Activated CD4-positive, alpha-beta T cell treated with anti-CD3 and anti-CD28 coated beads, Interleukin-2, Interleukin-4, amounts not matched to agents 100 ng/mL and 50 ng/mL, durations not matched to agents 16 hours and 8 hours (primary cell): ENCODE measurements at places on chromosomes 13 and 19.

GRCh38 chr19:45824041-45824471 lies 8.9 kb upstream of the RSPH6A start:
- DNase-seq, result no peak

DNA sequence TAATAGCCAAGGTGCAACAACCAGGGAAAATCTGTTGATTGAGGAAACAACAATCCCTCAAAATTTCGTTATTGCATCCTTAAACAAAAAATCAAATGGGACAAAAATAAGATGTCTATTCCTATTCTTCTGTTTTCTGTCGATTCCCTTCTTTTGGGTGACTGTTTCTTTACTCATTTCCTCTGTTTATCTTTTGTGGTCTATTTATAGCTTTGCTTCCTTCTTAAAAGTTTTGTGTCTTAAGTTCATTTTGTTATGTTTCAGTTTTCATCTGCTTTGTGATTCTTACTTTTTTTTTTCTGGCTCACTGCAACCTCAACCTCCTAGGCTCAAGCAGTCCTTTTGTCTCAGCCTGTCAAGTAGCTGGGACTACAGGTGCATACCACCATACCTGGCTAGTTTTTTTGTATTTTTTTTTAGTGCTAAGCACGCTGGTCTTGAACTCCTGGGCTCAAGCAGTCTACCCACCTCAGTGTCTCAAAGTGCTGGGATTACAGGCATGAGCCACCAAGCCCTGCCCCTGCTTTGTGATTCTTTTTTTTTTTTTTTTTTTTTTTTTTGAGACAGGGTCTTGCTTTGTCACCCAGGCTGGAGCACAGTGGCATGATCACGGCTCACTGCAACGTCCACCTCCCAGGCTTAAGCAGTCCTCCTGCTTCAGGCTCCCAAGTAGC lies 10.4 kb downstream of the ZNF146 start:
- no peak for DNase-seq

GRCh38 chr13:105139048-105139379 lies 1396.4 kb downstream of the EFNB2 start:
- peak; percentile 0 for DNase-seq

DNA sequence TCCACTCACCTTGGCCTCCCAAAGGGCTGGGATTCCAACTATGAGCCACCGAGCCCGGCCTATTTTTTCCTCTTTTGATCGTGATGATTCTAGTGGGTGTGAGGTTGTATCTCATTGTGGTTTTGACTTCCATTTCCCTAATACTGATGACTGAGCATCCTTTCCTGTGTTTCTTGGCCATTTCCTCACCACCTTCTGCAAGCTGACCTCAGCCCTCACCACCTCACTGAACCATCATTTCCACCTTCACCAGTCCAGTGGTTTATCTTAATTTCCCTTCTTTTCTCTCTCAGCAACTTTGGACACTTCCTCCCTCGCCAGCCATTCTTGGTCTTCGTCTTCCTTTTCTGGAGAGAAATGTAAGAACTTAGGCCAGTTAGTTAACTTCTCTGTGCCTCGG lies 13.0 kb upstream of the BICRA start:
- DNase-seq, result peak; percentile 14

- no peak for DNase-seq
Measured at GRCh38 chr13:20891034-20891433, 11.5 kb downstream of the XPO4 start.

DNA sequence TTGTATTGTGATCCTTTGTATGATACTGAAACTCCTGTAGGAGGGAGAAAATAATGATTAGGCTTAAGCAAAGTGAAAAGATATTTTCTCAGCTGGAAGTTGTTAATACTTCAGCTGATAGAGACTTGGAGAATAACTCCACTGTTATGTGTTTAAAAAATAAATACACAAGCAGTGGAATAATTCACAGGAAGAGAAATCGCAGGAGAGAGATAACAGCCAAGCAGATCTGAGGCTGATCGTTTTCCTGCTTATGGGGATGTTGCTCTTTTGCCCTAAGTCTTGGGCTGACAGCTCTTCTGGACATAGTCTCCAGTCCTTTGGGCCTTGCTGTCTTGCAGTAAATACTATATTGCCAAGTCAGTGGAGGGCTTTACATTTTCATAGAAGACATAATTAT lies 93.3 kb downstream of the OLFM4 start:
- no peak for DNase-seq

- peak; percentile 41 for DNase-seq
Measured at GRCh38 chr19:9597027-9597426, 12.7 kb upstream of the ZNF121 start.

GRCh38 chr13:37123337-37123736 lies 17.9 kb upstream of the CSNK1A1L start:
- DNase-seq, result no peak

- no peak for DNase-seq
Measured at GRCh38 chr19:18832306-18833140, 764 bp downstream of the UPF1 start.

DNA sequence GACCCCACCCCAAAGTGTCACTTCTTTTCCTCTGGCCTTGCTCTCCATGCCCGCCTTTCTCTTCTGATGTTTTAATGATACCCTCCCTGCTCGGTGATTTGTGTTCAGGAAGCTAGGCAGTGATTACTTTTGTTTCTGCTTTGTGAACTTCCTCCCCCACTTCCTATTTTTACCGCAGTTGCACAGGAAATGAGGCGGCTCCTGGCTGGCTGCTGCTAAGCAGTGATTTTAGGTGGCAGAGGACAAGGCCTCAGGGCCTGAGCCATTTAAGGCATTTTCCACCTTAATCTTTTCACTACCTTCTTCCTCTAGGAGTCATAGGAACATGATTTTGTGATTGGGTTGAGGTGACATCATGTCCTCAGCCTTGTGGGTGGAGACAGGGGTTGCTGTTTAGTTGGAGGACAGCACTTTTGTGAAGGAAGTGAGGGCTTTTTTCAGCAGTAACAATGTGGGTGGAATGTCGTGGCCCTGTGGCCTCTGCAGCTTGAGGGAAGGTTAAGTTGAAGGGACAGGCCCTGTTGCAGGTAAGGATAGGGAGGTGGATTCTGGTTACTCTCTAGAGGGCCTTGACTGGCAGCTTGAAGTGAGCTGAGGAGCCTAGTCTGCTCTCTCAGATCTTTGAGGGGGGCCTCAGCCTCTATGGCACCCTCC lies 15.7 kb downstream of the GARRE1 start:
- peak; percentile 85 for DNase-seq

- DNase-seq, result no peak
Measured at GRCh38 chr19:46481947-46482346, 10.6 kb upstream of the PNMA8A start.

DNA sequence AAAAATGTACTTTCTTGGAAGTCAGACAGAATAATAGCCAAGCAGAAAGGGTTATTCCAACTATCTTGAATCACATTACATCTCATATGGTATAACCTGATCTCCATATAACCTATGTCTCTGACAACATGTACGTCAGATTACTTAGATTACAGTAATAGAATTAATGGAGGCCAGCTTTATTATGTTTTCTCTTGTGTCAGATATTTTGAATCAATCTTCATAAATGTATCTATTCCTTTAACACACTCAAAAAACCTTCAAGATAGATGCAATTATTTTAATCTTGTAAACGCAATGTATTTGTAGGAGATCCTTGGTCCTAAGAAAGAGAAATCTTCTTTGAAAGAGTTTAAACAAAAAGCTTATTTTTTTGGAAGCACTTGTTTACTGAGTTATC lies 188.4 kb upstream of the KLF12 start:
- DNase-seq, result no peak

DNA sequence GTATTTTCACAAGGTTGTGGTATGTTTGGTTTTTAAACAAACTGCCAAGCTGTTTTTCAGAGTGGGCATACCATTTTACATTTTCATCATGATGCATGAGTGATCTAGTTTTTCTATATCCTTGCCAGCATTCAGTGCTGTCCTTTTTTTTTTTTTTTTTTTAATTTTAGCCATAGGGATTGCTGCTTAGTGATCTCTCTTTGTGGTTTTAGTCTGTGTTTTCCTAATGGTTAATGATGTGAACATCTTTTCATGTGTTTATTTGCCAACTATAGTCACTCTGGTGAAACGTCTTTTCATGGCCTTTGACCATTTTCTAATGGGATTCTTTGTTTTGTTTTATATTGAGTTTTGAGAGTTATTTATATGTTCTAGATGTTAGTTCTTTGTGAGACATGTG lies 59.7 kb downstream of the SHISA2 start:
- DNase-seq, result no peak

GRCh38 chr19:11736696-11737095 lies 2.0 kb downstream of the ZNF823 start:
- peak; percentile 2 for DNase-seq

GRCh38 chr19:10013834-10014618 lies 743 bp downstream of the RDH8 start:
- DNase-seq, result no peak

DNA sequence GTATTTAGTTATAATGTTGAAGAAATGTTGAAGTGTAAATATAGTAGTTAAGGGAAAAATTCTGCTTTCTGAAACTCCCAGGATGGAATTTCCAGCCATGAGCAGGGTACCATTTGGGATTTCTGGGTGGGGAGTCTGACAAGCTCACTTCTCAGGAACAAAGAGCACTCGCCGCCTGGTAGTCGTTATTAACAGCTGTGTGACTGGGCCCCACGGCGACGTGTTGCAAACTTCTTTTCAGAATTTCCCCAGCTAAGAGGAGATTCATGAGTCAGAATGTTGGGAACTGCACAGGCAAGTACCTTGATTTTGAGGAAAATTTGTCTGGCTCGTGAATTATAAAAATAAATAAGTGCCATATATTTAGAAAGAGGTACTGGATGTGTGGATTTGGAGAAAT lies 103.7 kb downstream of the LACC1 start:
- DNase-seq, result no peak

GRCh38 chr19:41649827-41650226 lies 23.0 kb upstream of the CEACAM4 start:
- DNase-seq, result no peak
